ENCODE measurements at places on chromosomes 7 and 10. TPM values are rescaled to one million over a fixed set of nuclear protein-coding genes. Genes with fewer than 3 reads are reported as not detected.

Gene AOAH
- not detected for total RNA-seq

Gene CAV2
- 35.8 TPM for total RNA-seq

Gene NEBL
- total RNA-seq, result 0.16 TPM

Gene ATRNL1
- total RNA-seq, result 0.16 TPM

Gene TRIL
- 2.1 TPM for total RNA-seq

Gene PALD1
- total RNA-seq, result 0.43 TPM

Gene LLCFC1
- total RNA-seq, result not detected

Gene OR2A1
- not detected for total RNA-seq

Gene ADARB2
- not detected for total RNA-seq

Gene PGAM2
- total RNA-seq, result 0.09 TPM

Gene GPR26
- not detected for total RNA-seq

Gene ANKRD1
- total RNA-seq, result 0.43 TPM

Gene CH25H
- total RNA-seq, result 0.26 TPM

Gene LIPF
- not detected for total RNA-seq

Gene SPDYE11
- not detected for total RNA-seq

Gene SORCS1
- not detected for total RNA-seq

Gene TRIM50
- not detected for total RNA-seq

Gene GIMAP5
- not detected for total RNA-seq

Gene ZC3HAV1L
- 3.8 TPM for total RNA-seq

Gene MYO1G
- total RNA-seq, result under 0.01 TPM

Gene AZGP1
- not detected for total RNA-seq

Data from bronchial smooth muscle cell (primary cell).